Activated CD4-positive, alpha-beta T cell treated with anti-CD3 and anti-CD28 coated beads, Interleukin-2, amount 10 ng/mL, durations not matched to agents 7 days and 5 days (primary cell): ENCODE measurements at places on chromosomes 13 and 19. TPM values are rescaled to one million over a fixed set of nuclear protein-coding genes. Genes with fewer than 3 reads are reported as not detected.
A peak's percentile ranks its signal among the peaks of the same experiment; 100 is the strongest.

DNA sequence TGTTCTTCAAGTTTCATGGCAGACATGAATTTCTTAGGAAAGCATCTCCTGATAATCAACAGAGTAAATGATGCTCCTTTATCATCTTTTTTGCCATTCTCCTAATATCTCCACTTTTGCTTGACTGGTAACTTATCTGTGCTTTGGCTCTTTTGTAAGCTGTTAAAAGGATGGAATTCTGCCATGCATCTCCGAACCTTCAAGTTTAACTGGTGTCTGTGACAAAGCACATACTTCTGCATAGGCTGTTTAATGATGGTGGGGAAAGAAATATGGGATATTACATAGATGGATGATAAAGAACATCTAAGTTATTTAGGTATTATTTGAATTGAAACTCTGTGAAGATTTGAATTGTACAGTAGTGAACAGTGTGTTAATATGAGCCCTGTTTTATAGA, 866.9 kb upstream of the SLITRK1 start:
- no peak for DNase-seq

- DNase-seq: no peak
These were observed 36.6 kb downstream of the LHFPL6 start for GRCh38 chr13:39566216-39566869.

DNA sequence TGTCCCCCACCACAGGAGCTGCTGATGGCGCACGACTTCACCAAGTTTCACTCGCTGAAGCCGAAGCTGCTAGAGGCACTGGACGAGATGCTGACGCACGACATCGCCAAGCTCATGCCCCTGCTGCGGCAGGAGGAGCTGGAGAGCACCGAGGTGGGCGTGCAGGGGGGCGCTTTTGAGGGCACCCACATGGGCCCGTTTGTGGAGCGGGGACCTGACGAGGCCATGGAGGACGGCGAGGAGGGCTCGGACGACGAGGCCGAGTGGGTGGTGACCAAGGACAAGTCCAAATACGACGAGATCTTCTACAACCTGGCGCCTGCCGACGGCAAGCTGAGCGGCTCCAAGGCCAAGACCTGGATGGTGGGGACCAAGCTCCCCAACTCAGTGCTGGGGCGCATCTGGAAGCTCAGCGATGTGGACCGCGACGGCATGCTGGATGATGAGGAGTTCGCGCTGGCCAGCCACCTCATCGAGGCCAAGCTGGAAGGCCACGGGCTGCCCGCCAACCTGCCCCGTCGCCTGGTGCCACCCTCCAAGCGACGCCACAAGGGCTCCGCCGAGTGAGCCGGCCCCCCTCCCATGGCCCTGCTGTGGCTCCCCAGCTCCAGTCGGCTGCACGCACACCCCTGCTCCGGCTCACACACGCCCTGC, 4.4 kb upstream of the NOP53 start:
- no peak for DNase-seq

DNA sequence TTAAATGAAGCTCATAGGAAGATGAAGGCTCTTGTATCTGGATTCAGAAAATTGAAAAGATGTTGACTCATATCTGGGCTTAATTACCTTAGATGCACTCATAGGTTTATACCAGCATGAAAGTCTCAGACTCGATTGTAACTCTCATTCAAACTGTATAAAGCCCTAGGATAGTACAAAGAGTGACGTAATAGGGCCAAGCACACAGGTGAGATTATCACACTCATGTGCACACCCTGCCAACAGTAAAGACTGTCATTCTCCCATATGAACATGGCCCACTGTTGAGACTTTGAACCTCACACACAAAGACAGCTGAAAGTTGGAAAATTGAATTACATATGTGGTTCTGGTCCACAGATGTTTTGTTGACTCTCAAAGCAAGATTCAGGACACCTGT, 18.0 kb upstream of the ZNF723 start:
- no peak for DNase-seq

GRCh38 chr13:30319655-30320054, 12.3 kb upstream of the KATNAL1 start:
- DNase-seq: no peak

- DNase-seq: no peak
These were observed 4.8 kb upstream of the IFI30 start for GRCh38 chr19:18168673-18169381.

DNA sequence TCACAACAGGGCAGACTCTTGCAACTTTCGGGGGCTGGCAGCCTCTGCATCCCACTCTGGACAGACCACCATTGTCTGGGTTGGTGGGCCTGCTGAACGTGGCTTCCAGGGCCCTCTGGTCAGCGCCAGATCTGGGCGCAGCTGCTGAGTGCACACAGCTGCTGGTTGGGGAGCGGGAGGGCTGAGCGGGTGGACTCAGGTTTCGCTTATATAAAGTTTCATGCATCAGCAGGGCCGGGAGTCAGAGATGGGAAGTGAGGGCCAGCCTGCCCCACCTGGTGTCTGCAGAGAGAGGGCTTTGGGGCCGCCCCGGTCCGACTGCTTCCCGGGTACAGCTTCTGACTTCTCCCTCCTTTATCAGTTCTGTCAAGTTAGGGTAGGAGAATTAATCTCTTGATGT, 6.9 kb downstream of the ARHGEF7 start:
- DNase-seq: no peak

DNA sequence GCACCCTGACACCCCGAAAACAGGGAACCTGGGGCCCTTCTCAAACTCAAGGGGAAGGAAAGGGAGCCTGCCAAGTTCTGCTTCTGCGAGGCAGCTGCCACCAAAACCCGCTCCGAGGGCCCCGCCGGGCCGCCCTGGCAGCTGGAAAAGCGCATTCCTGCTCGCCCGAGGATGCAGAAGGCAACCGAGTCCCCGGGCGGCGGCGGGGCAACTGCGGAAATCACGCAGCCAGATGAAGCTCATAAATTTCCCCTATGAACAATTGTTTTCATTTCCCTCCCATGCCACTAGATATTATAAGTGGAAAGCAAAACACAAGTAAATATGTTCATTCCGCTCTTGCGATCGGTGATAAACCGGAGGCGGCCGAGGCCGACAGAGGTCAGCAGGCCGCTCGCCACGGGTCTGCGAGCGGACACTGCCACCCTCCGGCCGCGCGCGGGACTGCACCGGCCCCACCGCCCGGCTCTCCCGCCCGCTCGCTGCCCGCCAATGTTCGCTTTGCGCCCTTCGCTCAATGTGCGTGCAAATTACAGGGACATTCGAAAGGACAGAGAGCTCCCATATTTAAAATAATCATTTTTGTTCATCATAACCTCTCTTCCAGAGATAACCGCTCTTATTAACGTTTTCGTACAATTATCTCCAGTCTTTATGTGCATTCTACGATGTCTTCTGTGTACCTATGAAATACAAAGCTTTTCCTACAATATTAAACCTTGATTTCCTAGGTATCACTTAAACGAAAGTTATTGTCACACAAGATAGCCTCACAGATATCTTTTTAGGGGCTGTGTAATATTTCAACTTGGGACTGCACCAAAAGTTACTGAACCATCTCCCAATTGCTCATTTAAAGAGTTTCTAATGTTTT, 120.8 kb upstream of the ZNF507 start:
- peak; percentile 47 for DNase-seq

DNA sequence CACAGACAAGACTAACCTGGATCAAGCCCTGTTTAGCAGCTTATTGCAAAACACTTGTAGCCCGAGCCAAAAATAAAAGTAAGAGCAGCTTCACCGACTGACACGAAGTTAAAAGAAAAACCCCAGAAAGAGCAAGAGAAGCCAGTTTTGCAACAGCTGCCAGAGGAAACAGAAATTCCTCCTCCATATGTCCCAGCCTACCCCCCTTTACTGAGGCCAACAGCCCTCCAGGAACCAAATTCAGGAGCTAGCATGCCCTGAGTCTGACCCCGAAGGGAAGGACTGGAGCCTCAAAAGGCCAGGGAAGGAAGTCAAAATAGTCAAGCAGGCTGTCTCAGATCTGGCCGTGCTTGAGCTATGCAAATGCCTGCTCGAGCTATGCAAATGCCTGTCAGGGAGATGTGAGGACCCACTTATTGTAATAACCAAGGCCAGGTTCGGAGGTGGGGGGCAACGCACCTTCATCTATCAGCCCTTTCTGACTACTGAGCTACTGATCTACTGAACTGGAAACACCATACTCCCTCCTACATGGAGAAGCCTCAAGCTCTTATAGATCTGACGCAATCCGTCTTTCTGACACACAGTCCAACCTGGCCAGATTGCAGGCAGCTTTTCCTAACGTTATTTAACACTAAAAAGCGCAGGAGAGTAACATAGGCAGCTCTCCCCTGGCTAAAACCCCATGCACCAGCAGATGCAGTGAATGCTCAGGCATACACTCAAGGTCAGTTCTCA, 6.7 kb downstream of the SIGLEC11 start:
- DNase-seq: no peak

GRCh38 chr13:113219256-113219940, 10.0 kb downstream of the CUL4A start:
- no peak for DNase-seq

The CKM gene
- total RNA-seq: not detected
